ENCODE measurements at places on chromosomes 4 and X. TPM values are rescaled to one million over a fixed set of nuclear protein-coding genes. Genes with fewer than 3 reads are reported as not detected.

HPSE gene
- total RNA-seq, result 0.17 TPM

PAPSS1 gene
- total RNA-seq, result 59.9 TPM

CNGA2 gene
- not detected for total RNA-seq

CSAG3 gene
- not detected for total RNA-seq

GAGE12F gene
- not detected for total RNA-seq

TRMT2B gene
- total RNA-seq, result 10.3 TPM

ADGRG4 gene
- total RNA-seq, result not detected

ANOS1 gene
- under 0.01 TPM for total RNA-seq

PSAPL1 gene
- not detected for total RNA-seq

RASSF6 gene
- not detected for total RNA-seq

VCX gene
- not detected for total RNA-seq

BMX gene
- total RNA-seq, result not detected

GRCh38 chrX:6930307-6930849 is 217.1 kb upstream of the STS start:
- no peak for DNase-seq

DNA sequence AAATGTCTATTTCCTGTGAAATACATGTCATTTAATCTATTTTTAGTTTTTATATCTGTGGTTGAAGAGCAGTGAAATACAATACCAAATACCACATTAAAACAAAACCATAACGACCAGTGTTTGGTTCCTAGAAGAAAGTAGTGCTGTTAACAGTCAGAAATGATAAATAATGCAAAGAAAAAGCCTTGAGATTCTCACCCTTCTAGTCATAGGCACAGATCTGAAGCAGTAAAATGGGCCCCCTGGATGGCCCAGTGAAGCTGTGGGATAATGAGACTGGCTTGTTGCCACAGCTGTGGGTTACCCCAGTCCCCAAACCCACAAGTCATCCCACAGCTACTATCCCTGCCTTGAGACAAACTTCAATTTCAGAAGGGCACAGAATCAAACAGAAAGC is 137.3 kb upstream of the RPL34 start:
- no peak for DNase-seq

DNA sequence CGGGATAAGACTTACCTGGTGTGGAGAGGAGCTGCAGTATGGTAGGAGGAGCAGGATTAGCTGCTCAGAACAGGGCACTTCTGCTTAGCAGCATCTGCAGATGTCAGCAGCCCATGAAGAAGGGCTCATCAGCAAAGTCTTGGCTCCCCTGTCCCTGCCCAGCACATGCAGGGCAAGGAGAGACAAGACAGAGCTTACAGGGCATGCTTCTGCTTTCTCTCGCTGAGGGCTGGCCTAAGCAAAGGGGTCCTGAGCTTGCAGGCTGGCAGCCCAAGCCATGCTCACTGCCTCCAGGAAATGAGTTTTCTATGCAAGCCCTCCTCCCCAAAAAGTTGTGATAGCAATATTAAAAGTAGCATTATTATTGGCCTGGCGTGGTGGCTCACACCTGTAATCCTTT is 39.5 kb upstream of the TAPT1 start:
- DNase-seq, result no peak

DNA sequence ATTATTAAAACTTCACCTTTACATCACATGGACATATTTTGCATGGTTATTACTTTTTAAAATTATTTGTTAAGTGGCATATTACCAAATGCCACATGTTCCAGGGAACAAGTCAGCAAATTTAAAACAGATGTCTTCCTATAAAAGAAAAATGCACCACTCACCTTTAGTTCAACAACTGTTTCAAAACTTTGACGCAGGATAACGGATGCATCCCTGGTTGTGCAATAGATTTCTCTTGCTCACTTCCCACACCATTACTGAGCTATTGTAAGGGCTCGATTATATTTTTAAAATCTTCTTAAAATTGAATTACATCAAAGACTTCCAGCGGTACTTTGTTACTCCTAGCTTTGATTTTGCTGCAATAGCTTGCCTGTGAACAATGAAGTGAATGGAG is 93.0 kb upstream of the ARHGAP24 start:
- DNase-seq, result no peak

- no peak for DNase-seq
Observed at GRCh38 chr4:80206521-80207171, 9.3 kb downstream of the PRDM8 start.

GRCh38 chrX:154436983-154437752 is at the start of gene GDI1:
TSS of gene GDI1 (plus strand) at chrX:154437154. CDS start at chrX:154437255, 101 bp downstream.
- peak; percentile 55 for DNase-seq

- DNase-seq, result peak; percentile 37
Observed at GRCh38 chrX:23694606-23695005, 27.3 kb downstream of the PRDX4 start.

- DNase-seq, result peak; percentile 93
Observed at GRCh38 chr4:21888195-21888976, 60.2 kb downstream of the KCNIP4 start.

- peak; percentile 52 for DNase-seq
Observed at GRCh38 chr4:168883513-168883912, 126.5 kb downstream of the CBR4 start.

DNA sequence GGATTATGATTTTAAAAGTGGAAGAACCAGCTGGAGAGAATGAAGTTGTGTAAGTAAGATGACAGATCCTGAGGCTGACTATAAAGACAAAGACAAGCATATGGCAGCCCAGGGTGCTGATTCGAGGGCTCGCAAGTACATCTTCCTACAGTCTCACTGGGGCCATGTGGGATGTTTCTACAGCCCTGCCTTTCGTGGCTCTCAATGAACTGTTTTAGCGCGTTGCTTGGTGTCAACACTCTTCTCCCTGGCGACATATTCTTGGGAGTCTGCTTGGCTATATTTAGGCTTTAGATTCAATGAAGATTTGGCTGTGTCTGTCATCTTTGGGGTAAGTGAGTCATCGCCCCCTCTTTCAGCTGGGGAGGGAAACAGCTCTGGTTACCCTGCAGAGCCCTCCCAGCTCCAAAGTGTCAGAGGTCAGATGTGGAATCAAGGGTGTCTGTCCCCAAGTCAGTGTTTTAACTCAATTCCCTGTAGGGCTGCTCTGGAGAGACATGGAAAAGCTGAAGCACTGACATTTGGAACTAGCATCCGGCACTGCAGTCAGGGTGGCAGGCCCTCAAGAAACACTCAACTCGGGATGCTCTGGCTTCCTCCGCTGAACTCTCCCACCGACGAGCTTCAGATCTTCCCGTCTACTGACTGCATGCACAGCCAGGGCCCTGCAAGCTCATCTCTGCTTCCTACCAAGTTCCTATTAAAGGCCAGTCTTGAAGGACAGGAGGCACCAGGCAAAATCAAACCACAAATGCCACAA is 65.7 kb downstream of the GATB start:
- DNase-seq, result no peak

DNA sequence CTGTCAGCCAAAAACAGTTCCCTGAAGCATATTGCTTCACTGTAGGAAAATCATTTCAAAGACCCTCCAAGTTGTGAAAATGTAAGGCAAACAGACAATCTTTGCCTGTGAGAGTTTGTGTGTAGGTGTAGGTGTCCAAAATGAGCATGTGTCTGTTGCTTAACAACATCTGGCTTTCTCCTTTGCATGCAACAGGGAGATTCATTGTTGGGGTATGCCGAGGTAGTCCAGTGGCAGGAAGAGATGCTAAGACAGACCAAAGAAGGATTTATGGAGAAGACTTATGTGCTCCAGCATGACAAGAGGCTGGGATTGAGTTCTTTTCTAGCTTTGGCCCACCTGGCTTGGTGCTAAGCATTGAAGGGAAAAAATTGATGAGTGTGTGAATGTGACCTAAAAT is 29.8 kb upstream of the SMAD1 start:
- peak; percentile 10 for DNase-seq

- DNase-seq, result no peak
Observed at GRCh38 chrX:10168226-10168625, 11.5 kb downstream of the CLCN4 start.

DNA sequence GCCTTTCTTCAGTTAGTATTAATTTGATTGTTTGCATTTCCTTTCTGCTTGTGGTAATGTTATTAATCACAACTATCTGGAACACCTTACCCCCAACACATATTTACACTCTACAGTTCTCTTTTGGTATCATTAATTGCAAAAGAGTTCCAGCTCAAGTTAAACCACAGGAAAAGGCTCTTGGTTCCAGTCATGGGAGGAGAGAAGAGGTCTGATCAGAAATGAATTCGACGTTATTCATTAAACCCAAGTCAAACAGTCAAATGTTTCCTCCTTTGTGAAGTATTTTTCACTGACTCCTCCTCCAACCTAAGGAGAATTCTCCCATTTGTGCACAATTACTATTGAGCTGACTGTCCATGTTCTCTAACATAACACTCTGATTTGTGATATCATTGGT is 91.4 kb downstream of the SLC39A8 start:
- DNase-seq, result no peak

- DNase-seq, result no peak
Observed at GRCh38 chrX:7198499-7198898, 50.5 kb upstream of the PUDP start.

GRCh38 chrX:14758029-14758491 is 114.8 kb downstream of the FANCB start:
- no peak for DNase-seq

DNA sequence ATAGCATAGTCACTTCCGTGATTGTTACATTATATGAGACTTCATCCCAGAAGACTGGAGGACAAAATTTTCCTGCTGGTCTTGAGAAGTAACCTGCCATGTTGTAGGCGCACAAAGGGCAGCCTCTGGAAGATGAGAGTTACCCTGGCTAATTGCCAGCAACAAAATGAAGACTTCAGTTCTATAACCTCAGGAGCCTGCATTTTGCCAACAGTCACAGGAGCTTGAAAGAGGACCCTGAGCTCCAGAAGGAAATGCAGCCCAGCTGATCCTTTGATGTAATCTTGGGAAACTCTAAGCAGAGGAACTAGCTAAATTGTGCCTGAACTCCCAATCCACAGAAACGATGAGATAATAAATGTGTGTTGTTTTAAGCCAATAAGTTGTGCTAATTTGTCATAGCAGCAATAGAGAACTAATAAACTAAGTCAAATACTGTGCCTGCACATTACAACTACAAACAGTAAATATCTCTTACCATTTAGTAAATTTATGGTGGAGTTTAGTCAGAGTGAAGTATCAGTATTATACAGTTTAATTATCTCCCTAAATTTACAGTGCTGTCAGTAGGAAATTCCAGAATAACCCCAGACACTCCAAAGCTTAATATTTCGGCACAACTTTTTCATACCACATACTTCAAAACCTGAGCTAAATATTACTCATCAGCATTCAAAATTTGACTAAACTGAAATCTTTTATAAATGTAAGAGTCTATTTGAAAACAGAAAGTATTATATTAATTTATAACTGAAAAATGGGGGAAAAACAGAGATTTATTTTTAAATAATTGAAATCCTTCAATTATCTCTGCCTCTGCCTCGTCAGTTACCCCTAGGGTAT is 90.1 kb upstream of the MAPK10 start:
- DNase-seq, result no peak

DNA sequence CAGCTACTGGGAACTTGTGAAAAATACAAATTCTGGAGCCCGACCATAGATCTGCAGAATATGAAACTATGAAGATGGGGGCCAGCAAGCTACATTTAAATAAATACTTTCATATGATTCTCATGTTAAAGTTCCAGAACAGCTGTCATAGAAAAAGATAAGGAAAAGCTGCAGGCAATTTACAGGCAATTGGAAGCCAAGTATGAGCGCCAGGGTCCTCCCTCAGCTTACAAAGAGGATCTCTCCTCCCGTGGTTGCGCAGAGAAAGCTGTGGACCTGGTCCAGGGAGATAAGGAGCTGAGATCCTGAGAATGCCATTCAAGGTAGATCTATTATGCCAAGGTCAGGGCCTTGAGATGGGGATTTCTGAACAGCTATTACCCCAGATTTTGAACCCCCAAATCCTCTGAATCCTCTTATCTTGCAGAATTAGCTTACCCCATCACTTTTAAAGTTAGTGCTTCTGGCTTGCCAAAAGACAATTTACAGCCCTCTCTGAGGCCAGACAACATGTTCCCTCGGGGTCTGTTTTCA is 25.6 kb upstream of the FRAS1 start:
- DNase-seq, result no peak

DNA sequence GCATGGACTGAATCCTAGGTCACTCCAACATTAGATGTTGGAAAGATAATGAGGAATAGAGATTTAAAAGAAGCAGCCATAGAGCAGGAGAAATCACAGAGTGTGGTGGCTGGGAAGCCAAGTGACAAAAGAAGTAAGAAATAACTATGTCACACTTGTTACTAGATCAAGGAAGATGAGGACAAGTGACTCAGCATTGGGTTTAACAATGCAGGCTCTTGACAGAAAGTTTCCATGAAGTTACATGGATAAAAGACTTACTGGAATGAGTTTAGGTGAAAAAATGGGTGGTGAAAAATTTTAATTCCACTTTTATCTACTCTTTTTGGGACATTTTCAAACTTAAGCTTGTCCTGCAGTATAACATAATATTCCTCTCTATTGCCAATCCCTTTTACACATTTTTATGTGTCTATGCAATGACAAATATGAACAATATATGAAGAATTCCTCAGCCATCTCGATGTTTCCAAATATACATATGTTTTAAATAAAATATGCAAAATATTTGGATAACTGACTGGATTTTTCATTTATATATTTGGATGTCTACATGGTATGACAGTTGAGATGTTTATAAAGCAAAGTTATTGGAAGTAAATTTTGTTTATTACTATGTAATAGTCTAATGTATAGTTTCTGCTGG is 462.6 kb downstream of the IL15 start:
- no peak for DNase-seq

GRCh38 chr4:169236873-169237626 is 33.7 kb downstream of the SH3RF1 start:
- no peak for DNase-seq

DNA sequence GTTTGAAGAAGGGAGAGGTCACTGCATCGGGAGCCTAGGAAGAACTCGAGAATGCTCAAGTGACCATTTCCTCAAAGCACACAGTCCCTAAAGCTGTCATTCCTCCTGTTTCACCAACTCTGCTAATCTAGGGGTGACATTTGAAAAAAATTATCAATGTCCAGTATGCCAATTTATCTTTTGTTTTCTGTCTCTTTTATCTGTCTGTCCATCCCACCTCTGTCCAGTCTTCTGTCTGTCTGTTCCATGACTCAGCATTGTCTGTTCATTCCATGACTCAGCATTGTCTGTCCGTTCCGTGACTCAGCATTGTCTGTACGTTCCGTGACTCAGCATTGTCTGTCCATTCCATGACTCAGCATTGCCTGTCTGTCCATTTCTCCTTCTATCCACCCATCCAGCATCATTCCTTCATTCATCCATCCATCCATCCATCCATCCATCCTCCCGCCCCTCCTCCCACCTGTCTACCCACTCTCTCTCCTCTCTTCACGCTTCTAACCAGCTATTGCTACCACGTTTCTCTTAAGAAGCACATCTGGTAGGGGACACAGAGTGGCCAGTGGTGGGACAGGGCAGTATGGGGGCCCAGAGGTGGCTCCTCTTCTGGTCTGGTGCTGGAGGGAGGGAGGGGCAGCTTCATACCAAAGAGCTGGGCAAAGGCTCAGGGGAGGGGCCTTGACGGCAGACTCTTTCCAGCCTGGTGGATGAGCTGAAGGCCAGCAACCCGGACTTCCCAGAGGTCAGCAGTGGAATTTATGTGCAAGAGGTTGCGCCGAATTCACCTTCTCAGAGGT is 34.1 kb downstream of the HTRA3 start:
- peak; percentile 90 for DNase-seq

- no peak for DNase-seq
Observed at GRCh38 chr4:79996851-79997250, 76.2 kb downstream of the ANTXR2 start.
